ENCODE measurements at places on chromosomes 13 and 19.

DNA sequence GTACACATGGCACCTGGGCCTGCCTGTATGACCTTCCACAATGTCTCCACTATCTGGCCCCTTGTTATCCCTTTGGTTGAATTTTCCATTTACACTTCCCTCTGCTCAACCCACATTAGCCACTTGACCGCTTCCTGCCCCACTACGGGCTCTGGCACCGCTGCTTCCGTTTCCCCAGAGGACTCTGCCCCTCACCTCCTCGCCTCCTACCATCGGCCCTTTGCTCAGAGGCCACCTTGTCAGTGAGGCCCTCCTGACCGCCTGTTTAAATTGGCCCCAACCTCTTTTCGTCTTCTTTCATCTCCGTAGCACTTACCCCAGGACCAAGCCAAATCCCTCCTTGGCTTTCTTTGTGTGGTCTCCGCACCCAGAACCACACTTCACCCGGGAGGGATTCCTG is 47.4 kb downstream of the SOX1 start:
- DNase-seq, result no peak

GRCh38 chr13:48476215-48476614 is 56.7 kb downstream of the RCBTB2 start:
- no peak for DNase-seq

- DNase-seq, result no peak
Observed at GRCh38 chr19:38898788-38899446, 501 bp downstream of the SIRT2 start.

GRCh38 chr13:44153496-44153895 is 220.1 kb upstream of the SERP2 start:
- no peak for DNase-seq

GRCh38 chr19:16894080-16894479 is 5.3 kb downstream of the F2RL3 start:
- DNase-seq, result no peak

All from activated naive CD4-positive, alpha-beta T cell treated with anti-CD3 and anti-CD28 coated beads, Interleukin-2, amount 50 U/mL, for 16 hours (primary cell).